ENCODE measurements at places on chromosomes 2 and 18. TPM values are rescaled to one million over a fixed set of nuclear protein-coding genes. Genes with fewer than 3 reads are reported as not detected.

RHOB gene
- not detected for total RNA-seq

CFAP53 gene
- total RNA-seq, result not detected

CCDC150 gene
- total RNA-seq, result 31.0 TPM

RRM2 gene
- 24.8 TPM for total RNA-seq

EMILIN1 gene
- not detected for total RNA-seq

GPR75 gene
- total RNA-seq, result 11.4 TPM

GALNT5 gene
- not detected for total RNA-seq

ASAP2 gene
- not detected for total RNA-seq

GRCh38 chr18:58784601-58785137 lies 80.0 kb upstream of the ZNF532 start:
- no peak for DNase-seq

DNA sequence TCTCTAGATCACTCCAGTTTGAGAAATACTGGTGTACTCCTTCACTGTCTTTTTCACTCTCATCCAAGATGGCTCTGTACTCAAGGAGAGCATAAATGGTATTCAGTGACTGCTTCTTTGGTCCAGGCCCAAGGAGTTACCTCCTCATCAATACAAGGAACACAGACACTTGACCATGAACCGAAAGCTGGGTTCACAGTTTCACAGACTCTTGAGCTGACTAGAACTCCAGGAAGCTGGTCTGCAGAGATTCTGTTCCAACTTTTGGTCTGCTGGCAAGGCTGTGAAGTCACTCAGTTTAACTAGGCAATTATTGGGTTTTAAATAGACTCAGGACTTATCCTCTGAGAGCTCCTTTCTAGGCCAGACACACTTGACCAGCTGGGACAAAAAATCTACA lies 7.4 kb upstream of the IGFBP5 start:
- no peak for DNase-seq

GRCh38 chr2:183255411-183255810 lies 131.2 kb downstream of the NUP35 start:
- DNase-seq, result no peak

GRCh38 chr2:72999729-73000725 lies 71.5 kb downstream of the SFXN5 start:
- DNase-seq, result no peak

DNA sequence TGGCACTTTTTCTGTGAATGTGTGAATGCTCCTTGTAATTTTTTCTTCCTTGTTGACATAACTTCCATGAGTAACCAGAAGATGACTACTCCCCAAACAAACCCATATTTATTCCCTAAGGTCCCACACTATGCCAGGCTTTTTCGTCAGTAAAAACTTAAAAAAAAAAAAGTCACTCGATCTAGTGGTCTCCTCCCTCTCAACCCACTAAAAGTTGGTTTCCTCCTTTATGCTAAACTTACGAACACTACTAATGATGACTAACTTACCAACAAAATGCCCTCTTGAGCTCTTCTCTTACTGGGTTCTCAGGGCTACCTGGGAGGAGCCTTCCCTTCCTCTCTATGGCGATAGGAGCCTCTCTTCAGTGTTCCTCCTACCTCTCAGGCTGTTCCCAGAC lies 18.2 kb downstream of the ACVR1 start:
- DNase-seq, result no peak

GRCh38 chr2:39228413-39229209 lies 15.2 kb downstream of the CDKL4 start:
- peak; percentile 82 for DNase-seq

GRCh38 chr18:59298871-59299270 lies 19.6 kb downstream of the CPLX4 start:
- no peak for DNase-seq

DNA sequence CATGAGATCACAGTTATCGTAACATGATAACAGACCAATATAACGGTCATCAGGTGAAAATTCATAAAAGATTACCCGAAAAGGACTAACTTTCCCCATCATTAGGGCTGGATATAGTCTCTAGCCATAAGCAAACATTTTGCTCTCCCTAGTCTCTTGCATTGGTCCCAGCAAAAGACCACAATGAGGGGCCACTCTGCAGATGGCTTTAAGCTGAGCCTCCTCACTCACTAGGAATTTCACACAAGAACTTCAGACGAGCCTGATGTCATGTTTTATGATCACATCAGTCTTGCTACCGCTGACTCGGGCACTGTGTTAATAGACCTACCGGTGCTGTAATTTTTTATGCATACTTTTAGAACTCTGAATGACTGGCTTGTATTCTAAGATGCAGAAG lies 35.2 kb downstream of the STK17B start:
- DNase-seq, result no peak

DNA sequence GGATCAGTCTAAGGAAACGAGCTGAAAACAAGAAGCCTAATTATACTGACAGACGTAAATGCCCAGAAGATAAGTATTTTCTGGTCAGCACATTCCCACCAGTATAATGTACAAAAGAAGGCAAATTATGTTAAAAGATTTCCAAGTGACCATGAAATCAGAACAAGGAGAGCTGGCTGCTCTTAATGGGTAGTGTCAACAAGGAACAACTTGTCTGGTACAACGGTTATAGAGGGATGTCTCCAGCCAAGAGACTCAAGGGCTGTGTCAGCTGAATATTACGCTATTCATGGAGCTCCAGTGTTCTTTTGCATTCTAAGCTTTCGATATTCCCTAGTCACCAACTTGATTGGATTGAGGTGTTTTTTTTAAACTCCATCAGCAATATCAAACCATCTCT lies 8.6 kb upstream of the L3MBTL4 start:
- DNase-seq, result no peak

GRCh38 chr2:191165176-191165643 lies 14.4 kb upstream of the STAT4 start:
- peak; percentile 72 for DNase-seq

DNA sequence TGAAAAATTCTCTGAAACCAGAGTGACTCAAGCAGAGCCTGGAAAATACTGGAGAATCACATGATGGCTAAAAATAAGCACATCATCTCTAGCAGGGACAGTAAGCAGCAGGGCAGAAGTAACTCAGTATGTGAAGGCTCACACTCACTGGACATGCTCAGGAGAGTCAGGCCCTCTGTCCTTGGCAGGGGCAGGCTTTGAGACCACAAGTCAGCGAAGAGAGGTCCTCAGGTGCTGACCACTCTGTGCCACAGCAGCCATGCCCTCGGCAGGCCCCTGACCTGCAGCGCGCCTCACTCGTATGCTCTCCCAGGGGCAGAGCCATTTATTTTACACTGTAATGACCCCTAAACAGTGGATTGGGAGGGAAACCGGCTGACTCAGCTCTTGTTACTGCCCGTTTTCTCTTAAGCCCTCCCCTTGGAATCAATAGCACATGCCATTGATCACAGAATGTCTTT lies 76.8 kb downstream of the MAPRE2 start:
- DNase-seq, result no peak

DNA sequence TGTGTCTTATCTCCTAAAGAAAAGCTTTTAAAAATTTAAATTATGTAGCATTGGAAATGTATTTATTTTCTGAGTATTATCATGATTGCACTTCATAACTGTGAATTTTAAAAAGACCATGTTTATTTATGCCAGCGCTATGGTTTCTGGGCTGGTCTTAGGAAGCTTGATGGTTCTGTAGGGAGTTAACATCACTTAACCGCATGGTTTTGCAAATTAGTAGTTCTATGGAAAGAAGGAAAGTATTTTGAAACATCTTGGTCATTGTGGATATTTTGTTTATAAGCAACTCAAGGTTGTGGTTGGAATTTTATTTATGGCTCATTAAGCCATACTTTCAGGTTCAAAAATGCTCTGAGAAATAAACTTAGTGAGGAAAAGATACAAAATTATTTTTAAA lies 549.4 kb downstream of the STK39 start:
- DNase-seq, result no peak

DNA sequence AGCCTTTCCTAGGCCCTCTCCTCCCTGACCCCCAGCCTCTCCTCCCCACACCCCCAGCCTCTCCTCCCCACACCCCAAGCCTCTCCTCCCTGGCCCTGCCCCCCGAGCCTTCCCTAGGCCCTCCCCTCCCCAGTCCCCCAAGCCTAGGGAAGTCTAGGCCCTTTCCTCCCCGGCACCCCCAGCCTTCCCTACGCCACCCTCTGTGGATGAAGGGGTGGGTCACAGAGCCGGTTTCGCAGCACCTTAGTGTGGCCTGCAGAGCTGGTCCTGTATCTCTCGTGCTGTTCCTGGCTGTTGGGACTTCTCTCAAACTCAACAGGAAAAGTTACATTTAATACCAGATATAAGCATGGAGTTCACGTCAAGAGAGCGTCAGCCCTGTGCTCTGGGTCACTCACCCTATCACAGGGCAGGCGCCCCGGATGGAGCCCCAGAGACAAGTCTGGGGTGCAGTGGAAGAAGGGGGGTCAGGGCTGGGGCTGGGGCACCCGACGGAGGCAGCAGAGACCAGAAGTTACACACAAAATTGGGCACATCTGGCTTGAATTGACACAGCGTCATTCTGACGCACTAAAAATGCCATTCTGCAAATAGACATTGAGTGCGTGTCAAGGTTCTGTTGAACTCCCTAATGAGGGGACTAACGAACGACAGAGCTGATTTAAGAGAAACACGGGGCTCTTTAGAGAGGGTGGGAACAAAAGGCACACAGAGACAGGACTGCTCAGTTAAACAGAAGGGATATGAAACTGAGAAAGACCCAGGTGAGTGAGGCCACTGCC lies 24.0 kb downstream of the KCNIP3 start:
- no peak for DNase-seq

GRCh38 chr2:204019572-204020501 lies 83.3 kb downstream of the ICOS start:
- no peak for DNase-seq

- DNase-seq, result no peak
Observed at GRCh38 chr2:3646446-3646845, 11.6 kb upstream of the ALLC start.

DNA sequence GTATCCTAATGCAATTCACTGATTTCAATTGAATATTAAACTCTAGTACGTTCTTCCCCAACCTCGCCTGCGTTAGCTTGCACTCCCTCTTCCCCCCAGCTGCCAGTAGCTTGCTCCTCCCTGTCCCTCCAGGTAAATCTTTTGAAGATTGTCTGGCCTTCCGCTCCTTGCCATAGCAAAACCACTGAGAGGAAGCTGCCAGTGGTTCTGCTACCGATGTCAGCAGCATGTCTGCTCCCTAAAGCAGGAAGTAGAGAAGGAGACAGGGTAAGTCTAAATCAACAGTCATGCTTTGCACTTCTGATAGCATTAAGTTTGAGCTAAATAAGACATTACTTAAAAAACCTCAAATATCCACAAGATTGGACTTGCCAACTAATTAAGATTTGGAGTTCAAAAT lies 89.1 kb downstream of the SCN2A start:
- peak; percentile 44 for DNase-seq

DNA sequence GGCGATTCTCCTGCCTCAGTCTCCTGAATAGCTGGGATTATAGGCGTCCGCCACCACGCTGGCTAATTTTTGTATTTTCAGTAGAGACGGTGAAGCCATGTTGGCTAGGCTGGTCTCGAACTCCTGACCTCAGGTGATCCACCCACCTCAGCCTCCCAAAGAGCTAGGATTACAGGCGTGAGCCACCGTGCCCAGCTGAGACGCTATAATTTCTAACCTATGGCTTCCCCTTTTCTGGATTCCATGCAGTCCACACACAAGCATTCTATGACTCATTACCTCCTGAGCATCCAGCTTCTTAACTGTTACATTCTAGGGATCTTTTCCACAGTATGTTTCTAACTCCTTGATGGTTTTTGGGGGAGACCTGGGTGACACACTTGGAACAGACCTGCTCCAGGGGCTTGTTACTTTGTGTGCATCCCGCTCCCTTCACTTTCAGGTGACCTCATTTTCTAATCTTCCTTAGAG lies 11.8 kb upstream of the KCMF1 start:
- DNase-seq, result no peak

DNA sequence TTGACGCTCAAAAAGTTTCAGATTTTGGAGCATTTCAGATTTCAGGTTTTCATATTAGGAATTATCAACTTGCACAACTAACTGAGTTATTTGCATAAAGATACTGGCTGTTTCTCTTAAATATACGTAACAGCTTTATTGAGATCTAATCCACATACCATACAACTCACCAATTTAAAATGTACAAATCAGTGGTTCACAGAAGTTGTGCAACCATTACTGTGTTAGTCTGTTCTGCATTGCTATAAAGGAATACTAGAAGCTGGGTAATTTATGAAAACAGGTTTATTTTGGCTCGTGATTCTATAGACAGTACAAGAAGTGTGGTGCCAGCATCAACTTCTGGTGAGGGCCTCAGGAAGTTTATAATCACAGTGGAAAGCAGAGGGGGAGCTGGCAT lies 8.2 kb downstream of the ATIC start:
- DNase-seq, result no peak

DNA sequence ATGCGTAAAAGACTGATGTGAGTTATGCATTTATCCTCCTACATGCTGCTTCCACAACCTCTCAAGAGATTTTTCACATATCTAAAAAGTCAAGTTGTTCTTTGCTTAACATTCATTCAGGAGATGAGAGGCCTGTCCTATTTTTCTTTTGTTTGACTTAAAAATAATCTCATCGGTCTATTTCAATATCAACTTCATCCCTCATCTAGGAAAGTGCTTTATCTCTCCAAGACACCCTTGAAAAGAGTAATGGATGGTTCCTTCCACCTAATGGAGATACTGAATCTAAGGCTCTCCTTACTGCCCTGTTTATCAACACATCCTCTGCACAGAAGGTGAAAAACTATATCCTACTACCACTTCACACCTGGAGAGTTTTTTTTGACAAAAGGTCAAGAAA lies 2.4 kb downstream of the NFE2L2 start:
- no peak for DNase-seq

- DNase-seq, result no peak
Observed at GRCh38 chr2:53913721-53914120, 54.0 kb upstream of the GPR75 start.

DNA sequence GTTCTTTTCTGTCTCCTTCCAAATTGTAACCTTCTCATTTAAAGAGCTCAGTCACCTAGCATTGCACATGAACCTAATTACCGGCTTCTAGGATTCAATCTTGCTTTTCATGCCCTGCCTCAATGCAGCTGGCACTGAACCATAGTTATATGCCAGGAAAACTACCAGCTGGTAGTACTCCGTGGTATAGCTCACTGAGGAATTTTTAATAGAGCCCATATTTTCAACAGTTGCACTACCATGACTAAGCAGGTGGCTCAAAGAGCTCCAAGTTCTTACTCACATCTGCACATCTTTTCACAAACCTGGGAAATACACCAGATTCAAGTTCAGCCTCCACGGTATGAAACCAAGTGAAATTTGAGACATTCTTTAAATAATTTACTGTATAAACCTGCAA lies 363.5 kb downstream of the GRB14 start:
- DNase-seq, result no peak

GRCh38 chr18:41769265-41769664 lies 185.8 kb upstream of the PIK3C3 start:
- DNase-seq, result no peak

- no peak for DNase-seq
Observed at GRCh38 chr2:104562537-104562936, 291.4 kb upstream of the POU3F3 start.

DNA sequence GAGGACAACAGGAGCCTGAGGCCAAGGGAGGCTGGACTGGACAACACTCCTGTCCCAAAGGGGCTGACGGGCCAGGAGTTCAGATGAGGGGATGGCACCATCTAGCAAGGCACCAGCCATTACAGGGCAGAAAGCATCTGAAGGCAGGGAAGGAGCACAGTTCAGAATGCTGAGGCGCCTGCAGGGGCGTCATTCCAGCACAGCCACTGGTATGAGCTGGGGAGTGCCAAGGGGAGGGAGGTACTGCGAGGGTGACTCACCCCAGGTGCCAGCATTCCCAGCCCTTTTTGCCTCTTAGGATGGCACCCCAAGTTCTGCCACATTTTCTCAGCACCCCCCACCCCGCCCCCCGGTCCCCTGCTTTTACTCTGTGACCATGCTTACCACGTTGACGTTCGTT lies 129.8 kb upstream of the EPAS1 start:
- no peak for DNase-seq

Measured in Karpas-422 (cell line).